ENCODE measurements at places on chromosomes 11 and 22.

DNA sequence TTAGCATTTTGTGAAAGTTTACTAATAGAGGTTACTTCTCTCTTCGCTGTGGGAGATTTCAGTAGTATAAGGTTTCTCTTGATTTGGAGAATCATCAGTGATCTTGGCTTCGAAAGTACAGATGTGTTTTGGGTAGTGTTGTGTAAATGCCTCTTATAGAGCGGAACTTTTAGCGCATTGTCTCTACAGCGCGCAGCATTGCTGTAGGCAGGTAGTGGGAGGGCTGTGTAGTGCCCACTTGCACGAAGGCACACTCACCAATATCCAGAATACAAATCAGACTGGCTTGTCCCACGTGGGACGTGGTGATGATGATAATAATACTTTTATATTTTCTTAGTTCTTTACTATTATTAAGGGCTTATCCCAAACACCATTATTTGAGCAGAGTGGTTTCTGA lies 51.4 kb downstream of the FAM83F start:
- DNase-seq = no peak

GRCh38 chr11:35313760-35314153 lies 105.6 kb downstream of the SLC1A2 start:
- DNase-seq = no peak

- peak; percentile 94 for DNase-seq
Measured at GRCh38 chr22:48827268-48827846, 1000.3 kb downstream of the BRD1 start.

DNA sequence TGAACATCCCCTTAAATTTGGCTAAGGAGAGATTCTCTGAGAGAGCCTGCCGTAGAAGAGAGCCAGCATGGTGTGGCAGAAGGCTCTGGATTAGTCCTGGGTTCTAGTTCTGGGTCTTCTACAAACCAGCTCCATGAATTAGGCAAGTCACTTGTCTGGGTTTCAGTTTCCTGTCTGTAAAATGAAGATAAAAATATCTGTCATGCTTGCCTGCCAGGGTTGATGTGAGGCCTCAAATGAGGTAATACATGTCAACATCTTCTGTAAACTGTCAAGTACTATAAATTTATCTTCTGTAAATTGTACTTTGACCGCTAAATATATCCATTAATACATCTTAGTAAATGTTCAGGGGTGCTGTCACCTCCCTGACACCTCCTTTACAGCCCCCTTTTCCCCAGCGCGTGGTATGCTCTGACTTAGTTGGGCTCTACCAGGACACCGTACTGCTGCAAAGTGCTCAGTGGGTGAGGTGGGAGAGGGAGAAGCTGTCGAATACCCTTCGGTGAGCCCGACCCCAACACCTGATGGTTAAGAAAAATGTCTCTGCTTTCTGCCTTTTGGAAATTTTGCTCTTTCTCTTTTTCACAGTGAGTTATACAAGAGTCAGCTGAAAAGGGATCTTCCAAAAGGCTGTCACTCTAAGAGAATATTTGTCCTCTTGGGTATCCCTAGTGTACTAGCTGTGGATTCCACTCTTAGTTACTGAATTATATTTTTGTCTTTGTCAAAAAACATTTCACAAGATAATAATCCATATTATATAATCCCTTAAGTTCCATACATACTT lies 15.0 kb downstream of the RBX1 start:
- DNase-seq = no peak

GRCh38 chr11:120869516-120870011 lies 154.3 kb upstream of the TBCEL start:
- no peak for DNase-seq

DNA sequence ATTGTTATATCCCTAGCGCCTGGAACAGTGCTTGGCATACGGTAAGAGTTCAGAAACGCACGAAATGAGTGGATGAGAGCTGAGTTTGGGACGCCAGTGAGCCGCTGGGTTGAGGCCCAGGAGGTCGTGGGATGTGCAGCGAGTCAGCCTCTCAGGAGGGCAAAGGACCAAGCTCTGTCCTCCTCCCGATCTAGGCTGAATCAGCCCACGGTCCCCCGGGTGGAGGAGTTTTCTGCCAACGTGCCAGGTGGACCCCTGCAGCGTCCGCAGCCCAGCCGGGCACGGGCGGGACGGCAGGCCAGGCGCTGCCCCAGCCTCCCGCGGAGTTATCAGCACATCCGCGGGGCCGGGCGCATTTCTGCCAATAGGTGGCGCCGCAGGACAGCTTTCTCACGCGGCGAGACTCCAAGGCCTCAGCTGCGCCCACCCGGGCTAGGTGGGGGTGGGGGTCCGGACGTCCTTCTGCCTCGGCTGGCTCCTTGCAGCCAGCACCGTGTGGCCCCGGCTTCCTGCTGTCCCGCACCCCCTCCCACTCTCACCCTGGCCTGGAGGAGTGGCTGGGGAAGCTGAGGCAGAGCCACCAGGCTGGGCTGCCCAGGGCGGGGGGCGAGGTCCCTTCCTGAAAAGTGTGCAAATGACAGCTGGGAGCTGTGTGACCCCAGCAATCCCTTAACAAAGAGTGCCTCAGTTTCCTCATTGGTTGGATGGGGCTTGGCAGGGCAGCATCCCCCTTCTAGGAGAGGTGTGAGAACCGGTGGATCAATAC lies 2.2 kb upstream of the RPS19BP1 start:
- DNase-seq = peak; percentile 16

GRCh38 chr11:1116104-1116503 lies 41.4 kb downstream of the MUC2 start:
- no peak for DNase-seq

GRCh38 chr22:23791738-23792645 lies 5.2 kb downstream of the SMARCB1 start:
- no peak for DNase-seq

Data from NCI-H748 treated with DMSO at 0.1 percent for 48 hours (cell line).